ENCODE measurements at places on chromosomes 7 and 10.

DNA sequence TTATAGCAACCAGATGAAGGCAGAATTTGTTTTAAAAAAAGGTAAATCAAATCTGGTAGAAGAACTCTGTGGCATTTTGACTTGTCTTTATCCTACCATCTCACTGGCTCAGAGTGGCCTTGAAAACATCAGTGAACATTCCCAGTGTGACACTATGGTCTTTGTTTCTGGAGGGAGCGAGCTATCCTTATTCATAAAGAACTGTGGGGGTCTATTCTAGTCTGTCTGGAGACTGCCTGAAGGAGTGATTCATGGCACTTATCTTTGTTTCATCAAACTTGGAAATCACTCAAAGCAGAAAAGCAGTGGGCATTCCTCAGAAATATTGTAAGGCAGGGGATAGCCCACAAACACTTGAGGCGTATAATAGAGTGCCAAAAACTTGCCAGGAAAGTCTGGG, 719.1 kb downstream of the PCDH15 start:
- no peak for DNase-seq

- DNase-seq: no peak
These were observed 3.3 kb upstream of the CAMK2G start for GRCh38 chr10:73877533-73878160.

GRCh38 chr7:94700926-94701554, 45.1 kb upstream of the SGCE start:
- DNase-seq: no peak

DNA sequence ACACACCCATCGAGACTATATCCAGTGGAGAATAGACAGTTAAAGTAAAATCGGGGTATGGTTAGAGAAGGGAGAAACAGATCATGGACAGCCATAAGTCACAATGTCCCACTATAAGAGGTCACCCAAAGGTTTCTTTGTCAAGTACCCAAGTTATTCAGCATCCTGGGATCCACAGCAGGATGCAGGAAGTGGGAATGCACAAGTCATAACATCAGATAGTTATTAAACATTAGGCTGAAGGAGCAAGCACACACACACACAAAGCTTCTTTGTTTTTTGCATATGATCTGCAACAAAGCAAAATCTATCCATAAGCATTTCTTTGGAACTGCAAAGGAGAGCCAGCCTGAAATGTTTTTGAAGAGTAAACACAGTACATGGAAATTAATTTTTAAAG, 111.6 kb downstream of the NOC3L start:
- DNase-seq: no peak

DNA sequence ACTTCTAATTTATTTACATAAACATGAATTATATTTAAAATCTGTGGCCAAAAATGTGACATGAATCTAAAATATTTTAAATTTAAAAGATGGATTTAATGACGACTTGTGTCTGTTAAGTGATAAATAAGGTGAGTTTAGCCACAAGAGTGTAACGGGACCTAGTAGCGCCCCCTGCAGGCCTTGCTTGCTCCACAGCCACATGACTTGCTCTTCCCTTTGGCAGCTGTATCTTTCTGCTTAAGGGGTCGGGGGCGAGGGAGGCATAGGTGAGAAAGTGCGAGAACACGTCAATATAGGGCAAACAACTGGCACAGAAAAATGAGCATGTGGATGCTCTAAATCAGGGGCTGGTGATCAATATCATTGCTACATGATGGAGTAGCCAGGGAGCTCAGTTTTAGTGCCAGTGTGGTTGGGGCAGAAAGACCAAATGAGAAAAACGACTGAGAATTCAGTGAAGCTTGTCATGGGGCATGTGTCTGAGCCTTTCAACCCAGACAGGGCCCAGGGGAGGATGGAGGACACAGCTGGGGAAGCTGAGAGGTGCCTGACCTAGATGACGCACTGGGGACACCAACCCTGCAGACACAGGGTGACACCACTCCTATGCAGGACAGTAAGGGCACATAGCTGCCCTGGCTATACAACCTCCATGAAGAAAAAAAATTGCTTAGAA, 49.8 kb downstream of the PAXIP1 start:
- peak; percentile 73 for DNase-seq

- DNase-seq: no peak
These were observed 35.2 kb downstream of the CAMK2B start for GRCh38 chr7:44290252-44290620.

- no peak for DNase-seq
These were observed 117.6 kb downstream of the GALNT11 start for GRCh38 chr7:152142976-152143595.

- no peak for DNase-seq
These were observed 5.0 kb upstream of the TACR2 start for GRCh38 chr10:69421611-69422308.

- no peak for DNase-seq
These were observed 207.1 kb upstream of the FERD3L start for GRCh38 chr7:19352305-19352695.

DNA sequence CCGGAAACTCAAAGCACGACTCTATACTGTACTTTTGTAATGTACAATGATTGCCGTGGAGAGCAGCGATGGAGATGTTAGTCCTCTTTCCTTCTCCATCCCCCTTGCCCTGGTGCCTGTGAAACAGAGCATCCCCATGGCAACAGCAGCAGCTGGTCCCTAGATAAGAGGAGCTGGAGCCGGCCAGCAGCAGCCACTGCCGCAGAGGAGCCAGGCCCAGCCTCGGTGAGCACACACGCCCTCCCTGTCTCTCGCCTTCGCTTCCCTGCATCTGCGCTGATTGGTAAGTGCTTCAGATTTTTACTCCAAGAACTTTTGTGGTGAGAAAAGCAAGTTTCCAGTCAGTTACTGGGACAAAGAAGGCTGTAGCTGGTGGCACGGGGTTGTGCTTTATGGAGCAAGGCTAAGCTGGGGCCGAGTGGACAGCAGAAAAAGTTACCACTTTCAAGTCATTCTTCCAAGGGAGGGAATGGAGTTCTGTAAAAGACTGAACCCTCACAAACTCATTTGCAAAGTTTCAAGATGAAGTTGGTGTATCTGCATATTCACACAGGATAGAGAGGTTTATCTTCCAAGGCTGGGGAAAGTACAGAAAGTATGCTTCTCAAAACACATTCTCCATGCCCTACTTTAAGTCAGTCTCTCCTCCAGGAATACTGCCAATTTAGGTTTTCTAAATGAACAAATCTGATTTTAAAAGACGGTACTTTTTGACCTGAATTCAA, at the start of gene PPP1R17:
Gene PPP1R17 (plus strand): TSS at position 192 of the 725 bp plus-strand sequence. CDS start 5,227 bp downstream, outside the sequence.
- DNase-seq: no peak

GRCh38 chr7:1423264-1423811, 35.9 kb downstream of the MICALL2 start:
- DNase-seq: no peak

GRCh38 chr10:98956576-98957260, 278.9 kb downstream of the HPSE2 start:
- DNase-seq: no peak

DNA sequence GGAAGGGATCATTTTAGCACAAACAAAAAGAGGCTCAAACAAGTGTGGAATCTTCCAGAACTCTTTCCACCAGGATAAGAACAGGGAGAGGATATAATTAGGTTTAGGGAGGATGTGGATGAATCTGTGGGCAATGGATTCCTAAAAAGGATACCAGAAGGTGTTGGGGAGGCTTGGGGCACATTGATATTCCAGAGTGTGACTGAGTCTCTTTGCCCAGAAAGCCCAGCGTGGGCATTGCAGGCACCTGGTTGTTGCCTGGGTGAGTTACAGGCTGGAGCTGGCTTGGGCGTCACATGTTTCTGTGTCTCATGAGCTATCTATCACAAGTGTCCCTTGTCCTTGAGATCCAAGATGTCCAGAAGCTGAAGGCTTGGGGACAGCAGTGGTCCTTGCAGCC, 3.3 kb downstream of the COL26A1 start:
- no peak for DNase-seq

DNA sequence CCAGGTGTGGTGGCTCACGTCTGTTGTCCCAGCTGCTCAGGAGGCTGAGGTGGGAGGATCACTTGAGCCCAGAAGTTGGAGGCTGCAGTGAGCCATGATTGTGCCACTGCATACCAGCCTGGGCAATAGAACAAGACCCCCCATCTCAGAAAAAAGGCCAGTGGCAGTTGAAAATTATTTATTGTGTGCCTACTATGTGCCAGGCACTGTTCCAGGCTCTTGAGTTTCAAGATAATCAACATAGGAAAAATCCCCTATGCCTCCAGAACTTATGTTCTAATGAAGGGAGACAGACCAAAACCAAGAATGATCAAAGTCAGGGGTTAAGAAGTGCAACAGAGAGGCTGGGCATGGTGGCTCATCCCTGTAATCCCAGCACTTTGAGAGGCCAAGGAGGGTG, 42.4 kb upstream of the LMTK2 start:
- DNase-seq: no peak

GRCh38 chr10:116836902-116837523, 12.3 kb upstream of the ENO4 start:
- no peak for DNase-seq

GRCh38 chr7:86930554-86931307, 128.7 kb downstream of the ELAPOR2 start:
- DNase-seq: no peak

GRCh38 chr10:28914701-28915100, 237.4 kb downstream of the BAMBI start:
- DNase-seq: no peak

DNA sequence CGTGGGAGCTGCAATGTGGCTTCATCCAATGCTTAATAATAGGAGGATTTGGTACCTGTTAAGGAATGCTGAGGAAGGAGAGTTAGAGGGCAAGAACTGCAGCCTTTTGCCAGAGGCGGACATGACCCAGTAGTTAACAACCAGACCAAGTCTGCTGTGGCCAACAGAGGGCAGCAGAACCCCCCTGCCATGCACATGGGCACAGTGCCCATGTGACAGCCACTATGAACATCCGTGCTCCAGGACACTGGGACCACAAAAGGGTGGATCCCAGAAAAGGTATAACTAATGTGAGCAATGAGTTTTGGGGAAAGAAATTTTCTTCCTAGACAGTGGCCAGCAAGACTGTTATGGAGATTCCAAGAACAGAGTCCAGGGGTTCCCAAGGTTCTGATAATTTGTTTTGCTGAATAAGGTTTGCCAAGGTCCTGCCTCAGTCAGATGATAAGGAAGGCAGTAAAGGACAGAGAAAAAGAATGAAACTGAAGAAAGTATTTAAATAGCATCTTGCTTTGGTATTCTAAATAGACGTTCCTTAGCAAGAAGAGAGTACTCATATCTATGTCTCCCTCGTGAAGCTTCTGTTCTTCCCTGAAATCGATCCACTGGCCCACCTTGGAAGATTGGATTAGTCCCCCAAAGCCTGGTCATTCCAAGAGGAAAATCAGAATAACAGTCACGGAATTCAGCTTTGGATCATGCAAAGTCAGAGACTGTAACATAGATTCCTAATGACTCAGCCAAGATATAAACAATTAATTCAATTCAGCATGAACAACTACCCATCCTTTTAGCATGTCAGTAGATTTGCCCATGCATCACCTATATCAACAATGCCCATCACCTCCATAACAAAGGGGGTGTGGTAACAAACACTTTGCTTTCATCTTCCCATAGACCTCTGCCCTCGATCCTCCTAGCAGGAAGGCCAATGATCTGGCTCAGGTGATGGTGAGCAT, 56.0 kb downstream of the LGI1 start:
- DNase-seq: peak; percentile 5

DNA sequence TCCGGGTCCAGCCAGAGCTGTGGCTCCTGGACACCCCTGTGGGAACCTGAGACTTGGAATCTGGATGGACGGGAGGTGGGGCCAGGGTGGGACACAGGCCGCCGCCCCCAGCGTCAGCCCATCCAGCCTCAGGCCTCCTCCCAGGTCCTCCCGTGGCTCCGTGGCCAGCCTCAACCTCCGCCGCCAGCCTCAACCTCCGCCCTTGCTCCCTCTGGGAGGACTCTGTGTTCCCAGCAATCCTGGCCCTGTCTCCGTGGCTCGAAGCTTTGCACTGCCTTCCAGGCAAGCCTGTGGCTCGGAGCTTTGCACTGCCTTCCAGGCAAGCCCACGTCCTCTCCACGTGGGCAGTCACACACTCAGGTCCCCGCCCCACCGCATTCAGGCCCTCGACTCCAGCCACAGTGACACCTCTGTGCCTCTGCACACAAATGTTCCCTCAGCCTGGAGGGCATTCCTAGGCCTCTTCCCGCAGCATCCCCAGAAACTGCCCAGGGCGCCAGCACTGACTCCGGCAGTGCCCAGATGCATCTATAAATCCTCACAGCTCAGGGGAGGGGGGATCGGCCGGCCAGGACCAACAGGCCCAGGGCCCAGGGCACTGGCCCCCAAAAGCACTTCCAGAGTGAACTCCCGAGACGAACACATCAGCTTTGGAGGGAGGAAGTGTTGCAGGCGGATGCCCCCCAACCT, 44.7 kb upstream of the PDGFA start:
- no peak for DNase-seq

GRCh38 chr7:14457568-14458453, 444.7 kb downstream of the DGKB start:
- peak; percentile 14 for DNase-seq

GRCh38 chr10:43166207-43166879, 28.1 kb downstream of the CSGALNACT2 start:
- DNase-seq: no peak

DNA sequence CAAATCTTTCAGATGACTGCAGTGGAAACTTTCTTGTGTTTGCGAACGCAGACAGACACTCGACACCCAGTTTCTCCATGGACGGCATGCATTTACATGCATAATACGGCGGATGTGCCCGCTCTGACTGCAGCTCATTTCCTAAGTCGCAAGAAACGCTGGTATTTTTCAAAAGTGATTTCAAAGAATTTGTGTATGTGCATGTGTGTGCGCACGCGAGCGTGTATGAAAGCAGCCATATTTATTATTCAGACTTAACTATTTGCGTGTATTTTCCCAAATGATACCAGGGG, 436.5 kb upstream of the MGMT start:
- no peak for DNase-seq

GRCh38 chr10:98150544-98150943, 16.1 kb downstream of the R3HCC1L start:
- DNase-seq: no peak

DNA sequence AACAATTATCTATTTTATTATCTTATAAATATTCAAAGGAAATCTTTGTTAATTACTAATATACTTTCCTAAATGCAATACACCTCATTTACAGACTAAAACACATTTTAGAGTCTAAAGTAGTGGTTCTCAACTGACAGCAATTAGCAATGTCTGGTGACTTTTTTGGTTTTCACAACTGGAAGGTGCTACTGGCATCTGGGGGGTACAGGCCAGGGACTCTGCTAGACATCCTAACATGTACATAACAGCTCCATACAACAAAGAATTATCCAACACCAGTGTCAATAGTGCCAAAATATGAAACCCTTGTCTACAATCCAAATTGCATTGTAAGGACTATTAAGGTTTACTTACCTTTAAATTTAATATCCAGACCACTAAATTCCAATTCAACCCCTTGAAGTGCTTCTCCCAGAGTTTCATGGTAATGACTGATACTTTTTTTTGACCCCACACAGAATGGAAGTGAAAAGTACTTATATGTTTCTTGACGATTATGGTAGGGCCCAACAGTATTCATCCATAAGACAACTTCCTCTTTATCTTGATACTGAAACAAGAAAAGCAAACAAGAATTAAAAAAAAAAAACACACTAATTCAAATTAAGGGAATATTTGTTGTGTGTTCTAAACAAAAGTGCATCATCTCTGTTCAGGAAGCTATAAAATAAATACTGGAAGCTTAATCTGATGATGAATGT, 10.4 kb downstream of the TM9SF3 start:
- no peak for DNase-seq

GRCh38 chr10:126868371-126868770, 36.9 kb upstream of the DOCK1 start:
- no peak for DNase-seq

- no peak for DNase-seq
These were observed 142.8 kb downstream of the DNAJC1 start for GRCh38 chr10:21860718-21861117.

GRCh38 chr7:130959743-130960207, 225.8 kb upstream of the KLF14 start:
- DNase-seq: no peak
